Liver (tissue), 10 donors: ENCODE measurements at places on chromosomes 2 and 18. TPM values are rescaled to one million over a fixed set of nuclear protein-coding genes. Genes with fewer than 3 reads are reported as not detected.

Gene ALPP
- polyA plus RNA-seq = not detected

Gene CAPN14
- not detected for polyA plus RNA-seq

Gene LRRC30
- not detected for polyA plus RNA-seq

Gene POLR1A
- 3.2 TPM for polyA plus RNA-seq

Gene OR6B3
- polyA plus RNA-seq = not detected

Gene PAIP2B
- polyA plus RNA-seq = 10.2 TPM

Gene CRYGC
- not detected for polyA plus RNA-seq

Gene CXCR1
- 0.26 TPM for polyA plus RNA-seq

Gene TEKT4
- polyA plus RNA-seq = not detected

Gene KCNJ3
- 0.47 TPM for polyA plus RNA-seq

GRCh38 chr18:74023220-74023619 lies 124.4 kb downstream of the FBXO15 start:
- no peak for DNase-seq

DNA sequence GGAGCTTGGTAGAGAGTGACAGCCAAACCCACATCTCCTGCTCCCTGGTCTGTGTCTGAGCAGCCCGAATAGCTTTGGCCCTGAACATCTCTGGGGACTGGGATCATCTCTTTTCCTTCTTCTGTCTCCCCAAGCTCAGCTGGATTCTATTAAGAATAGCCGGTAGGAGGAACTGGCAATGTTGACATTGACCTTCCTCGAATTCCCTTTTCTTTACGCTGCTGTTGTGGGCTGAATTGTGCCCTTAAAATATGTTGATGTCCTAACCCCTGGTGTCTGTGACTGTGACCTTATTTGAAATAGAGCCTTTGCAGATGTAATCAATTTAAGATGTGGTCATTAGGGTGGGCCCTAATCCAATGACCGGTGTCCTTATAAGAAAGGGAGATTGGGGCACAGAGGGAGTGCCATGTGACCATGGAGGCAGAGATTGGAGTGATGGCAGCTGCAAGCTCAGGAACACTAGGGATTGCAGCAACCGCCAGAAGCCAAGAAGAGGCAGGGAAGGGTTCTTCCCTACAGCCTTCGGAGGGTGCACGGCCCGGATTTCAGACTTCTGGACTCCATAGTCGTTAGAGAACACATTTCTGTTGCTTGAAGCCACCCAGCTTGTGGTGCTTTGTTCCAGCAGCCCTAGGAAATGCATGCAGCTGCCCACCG lies 5.8 kb upstream of the SFTPB start:
- DNase-seq = no peak

DNA sequence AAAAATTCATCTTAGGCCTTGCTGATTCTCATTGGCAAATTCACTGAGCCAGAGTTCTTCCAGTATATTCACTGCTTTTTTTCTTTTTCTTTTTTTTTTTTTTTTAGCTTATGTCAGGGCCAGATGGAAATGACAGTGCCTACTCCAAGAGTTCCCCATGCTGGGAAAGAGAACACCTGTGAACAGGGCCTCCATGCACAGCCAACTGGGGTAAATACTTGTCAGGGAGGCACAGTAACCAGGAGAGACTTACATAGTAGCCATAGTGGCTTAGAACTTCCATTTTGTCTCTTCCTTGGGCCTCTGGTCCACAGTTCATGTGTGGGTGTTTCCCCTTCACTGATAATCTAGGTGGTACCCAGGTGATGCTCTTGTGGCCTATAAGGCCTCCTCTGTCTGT lies 15.2 kb upstream of the SCLY start:
- DNase-seq = no peak

- no peak for DNase-seq
These were observed 127.1 kb downstream of the GREB1L start for GRCh38 chr18:21369146-21369545.

DNA sequence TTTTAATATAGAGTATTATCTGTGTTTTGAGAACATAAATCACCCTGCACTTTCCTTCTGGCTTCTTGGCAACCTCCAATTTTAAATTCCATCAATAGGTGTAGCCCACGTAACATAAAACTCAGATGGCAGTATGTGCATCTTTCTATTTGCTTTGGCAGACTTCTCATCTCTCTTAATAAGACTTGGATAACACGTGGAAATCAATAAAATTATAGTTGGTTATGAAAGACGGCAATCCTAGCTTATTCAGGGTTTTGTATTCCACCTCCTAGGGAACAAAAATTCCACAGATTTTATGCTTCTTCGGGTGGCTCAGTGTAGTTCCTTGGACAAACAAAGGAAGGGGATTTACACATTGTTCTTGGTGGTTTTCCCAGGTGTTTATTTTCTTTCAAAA lies 299.3 kb downstream of the RND3 start:
- DNase-seq = no peak

DNA sequence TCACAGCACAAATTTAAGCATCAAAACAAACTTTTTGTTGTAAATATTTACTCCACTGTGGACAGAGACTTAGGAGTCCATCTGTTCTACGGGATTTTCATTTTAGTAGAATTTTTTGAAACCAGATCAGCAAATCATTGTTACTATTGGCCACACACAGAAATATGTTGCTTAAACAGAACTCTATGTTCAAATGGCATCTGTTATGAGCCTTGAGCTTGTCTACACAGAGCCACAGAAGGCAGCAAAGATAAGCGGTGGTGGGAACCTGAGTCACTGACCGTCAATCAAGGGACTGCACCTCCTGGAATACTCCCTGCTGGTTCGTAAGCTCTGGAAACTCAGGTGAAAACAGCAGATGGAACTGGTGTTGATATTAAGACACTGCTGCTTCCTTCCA lies 156.8 kb downstream of the TMEM200C start:
- no peak for DNase-seq

DNA sequence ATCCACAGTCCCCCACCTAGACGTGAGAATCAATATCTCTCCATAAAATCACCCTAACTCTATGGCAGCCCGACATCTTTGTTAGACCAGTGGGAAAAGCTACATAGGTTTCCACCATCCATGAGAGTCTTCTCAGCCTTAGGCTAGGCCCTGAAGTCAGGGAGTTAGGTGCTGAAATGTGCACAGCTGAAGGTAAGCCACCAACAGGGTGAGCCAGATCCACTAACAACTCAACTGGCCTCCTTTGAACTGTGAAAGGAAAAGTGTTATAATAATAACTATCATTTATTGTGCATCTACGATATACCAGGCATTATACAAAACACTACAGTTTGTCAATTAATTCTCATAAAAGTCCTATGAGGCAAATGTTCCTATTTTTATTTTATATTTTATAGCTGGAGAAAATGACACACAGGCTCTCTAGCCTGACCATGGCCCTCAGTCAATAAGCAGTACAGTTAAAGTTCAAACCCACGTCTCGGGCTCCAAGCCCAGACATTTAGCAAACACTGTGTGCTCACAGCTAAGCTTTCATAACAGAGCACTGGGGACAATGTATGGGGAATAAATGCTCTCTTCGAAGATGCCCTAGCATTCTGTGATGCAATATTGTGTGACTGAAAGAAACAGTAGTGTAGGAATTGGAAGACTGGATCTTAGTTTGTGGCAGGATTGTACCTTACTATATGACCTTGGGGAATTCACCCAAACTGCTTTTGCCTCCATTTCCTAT lies 11.2 kb upstream of the CYP27C1 start:
- DNase-seq = no peak

DNA sequence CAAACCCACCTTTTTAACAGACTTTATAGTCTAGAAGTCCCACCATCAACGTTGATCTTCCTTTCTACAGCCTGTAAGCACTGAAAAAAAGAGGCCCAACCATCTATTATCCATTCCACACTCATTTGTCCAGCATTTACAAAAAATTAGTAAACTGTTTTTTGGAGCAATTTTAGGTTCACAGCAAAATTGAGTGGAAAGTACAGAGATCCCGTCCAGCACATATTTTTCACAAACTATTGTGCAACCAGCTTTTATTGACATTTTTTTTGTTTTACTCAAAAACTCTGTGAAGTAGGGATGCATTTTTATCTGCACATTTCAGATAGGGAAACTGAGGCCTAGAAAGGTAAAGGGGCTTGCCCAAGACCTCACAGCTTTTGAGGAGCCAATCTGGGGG lies 68.6 kb downstream of the TNP1 start:
- DNase-seq = no peak

GRCh38 chr2:113167962-113168340 lies 5.8 kb upstream of the PSD4 start:
- no peak for DNase-seq

GRCh38 chr2:27954221-27954673 lies 63.7 kb downstream of the BABAM2 start:
- no peak for DNase-seq

DNA sequence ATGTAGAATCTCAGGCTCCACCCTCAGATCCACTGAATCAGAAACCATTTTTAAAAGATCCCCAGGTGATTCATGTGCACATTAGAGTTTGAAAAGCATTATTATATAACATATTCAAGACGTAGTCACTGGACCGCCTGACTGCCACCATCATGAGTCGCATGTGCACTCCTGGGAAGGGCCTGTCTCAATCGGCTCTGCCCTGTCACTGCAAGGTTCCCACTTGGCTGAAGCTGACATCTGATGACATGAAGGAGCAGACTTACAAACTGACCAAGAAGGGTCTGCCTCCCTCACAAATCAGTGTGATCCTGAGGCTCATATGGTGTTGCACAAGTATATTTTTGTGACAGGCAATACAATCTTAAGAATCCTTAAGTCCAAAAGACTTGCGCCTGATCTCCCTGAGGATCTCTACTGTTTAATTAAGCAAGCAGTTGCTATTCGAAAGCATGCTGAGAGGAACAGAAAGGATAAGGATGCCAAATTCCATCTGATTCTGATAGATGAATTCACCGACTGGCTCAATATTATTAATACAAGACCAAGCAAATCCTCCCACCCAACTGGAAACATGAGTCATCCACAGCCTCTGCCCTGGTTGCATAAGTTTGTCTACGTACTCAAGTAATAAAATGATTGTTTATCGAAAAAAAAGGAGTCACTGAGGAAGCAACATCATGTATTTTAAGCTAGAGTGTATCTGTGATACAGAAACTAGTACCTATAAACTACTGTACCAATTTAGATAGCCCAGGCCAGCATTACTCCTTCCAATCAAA lies 26.2 kb downstream of the ATAD2B start:
- no peak for DNase-seq

GRCh38 chr2:233796254-233796653 lies 18.1 kb downstream of the MROH2A start:
- no peak for DNase-seq

DNA sequence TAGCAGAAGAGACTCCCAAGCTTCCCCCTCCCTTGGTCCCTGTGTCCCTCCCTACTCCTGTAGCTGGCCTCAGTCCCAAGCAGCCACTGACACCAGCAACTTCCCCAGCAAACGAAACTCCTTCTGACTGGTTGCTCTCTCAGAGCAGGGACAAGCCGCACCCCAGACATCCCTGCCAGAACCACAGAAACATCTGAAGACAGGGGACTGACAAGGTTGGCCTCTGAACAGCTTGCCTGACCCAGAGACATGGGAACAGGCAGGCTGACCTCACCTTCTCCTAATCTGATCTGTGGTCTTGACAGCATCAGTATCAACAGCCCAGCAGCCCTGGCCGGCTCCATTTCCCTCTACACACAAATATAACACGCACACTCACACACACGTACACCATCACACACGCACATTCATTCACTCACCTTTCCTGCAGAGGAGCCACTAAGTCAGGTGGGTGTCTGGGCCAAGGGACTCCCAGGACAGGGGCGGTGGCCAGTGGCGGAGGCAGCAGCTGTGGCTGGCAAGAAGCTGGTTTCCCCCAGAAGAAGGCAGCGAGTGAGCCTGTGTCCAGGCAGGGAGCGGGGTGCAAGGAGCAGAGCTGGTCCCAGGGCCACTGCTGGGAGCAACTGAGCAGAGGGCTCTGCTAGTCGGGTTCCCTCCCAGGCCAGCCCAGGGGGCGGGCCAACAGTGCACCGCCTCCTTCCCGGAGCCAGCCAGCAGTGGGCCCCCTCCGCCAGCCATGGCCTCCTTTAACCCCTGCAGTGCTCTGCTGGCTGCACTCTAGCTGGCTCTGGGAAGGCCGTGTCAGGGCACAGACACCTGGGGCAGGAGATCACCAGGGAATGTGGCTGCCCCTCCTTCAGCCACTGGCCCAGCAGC lies 59.1 kb downstream of the TNS1 start:
- peak; percentile 79 for DNase-seq

GRCh38 chr2:104563398-104563996 lies 290.4 kb upstream of the POU3F3 start:
- DNase-seq = no peak

GRCh38 chr2:203582468-203582867 lies 47.4 kb upstream of the RAPH1 start:
- no peak for DNase-seq

DNA sequence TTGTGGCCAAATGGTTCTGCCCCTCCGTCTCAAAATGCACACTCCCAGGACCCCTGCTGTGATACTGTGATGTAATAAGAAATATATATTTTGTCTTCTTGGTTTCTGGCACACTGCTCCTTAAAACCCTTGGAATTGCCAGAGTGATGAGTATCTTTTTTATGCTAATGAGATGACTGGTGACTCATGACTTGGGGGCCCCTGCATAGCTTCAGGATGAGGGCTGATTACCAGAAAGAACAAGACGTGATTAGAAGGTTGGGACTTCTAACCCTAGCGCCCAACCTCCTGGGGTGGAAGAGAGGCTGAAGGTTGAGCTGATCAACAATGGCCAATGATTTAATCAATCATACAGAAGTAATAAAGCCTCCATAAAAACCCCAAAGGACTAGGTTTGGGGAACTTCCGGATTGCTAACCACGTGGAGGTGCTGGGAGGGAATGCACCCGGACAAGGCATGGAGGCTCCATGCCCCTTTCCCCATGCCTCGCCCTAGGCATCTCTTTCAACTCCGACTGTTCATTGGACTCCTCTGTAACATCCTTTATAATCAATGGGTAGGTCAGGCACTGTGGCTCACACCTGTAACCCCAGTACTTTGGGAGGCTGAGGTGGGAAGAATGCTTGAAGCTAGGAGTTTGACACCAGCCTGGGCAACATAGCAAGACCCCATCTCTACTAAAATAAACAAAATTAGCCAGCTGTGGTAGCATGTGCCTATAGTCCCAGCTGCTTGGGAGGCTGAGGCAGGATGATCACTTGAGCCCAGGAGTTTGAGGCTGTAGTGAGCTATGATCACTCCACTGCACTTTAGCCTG lies 89.1 kb downstream of the HS1BP3 start:
- DNase-seq = no peak

DNA sequence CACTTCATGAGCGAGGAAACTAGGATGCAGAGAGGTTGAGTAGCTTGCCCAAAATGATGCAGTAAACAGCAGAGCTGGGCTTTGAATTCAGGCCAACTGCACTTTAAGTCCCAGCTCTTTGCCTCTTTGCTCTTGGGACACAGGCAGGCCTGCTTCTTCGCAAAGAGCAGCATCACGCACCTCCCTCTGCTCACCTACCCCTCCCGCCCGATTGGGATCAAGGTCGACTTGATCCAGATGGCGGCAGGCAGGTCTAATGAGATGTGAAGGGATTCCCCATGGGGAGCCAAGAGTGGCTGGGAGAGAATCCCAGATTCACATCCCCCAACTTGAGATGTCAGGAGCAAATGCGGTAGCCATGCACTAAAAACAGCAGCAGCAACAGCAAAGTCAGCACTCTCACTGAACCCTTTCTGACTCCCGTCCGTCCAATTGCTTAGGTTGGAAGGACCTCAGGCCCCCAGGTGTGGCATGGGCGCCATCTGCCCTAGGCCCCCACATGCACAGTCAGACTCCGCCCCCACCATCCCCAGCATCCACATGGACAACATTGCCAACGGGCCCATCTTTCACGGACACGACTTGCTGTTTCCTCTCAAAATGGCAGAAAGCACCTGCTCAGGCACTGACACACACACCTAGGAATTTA lies 84.3 kb upstream of the MAP4K4 start:
- no peak for DNase-seq
